Chondrocyte (in vitro differentiated cells): ENCODE measurements at places on chromosomes 3 and 15. TPM values are rescaled to one million over a fixed set of nuclear protein-coding genes. Genes with fewer than 3 reads are reported as not detected.

- no peak for DNase-seq
Measured at GRCh38 chr15:70741677-70742293, 21.6 kb downstream of the UACA start.

GRCh38 chr15:62211348-62211747 is 46.3 kb upstream of the C2CD4B start:
- no peak for DNase-seq

GRCh38 chr3:165158011-165158410 is 38.2 kb downstream of the SLITRK3 start:
- DNase-seq = no peak

GRCh38 chr3:16520970-16521881 is 7.7 kb upstream of the RFTN1 start:
- no peak for DNase-seq

DNA sequence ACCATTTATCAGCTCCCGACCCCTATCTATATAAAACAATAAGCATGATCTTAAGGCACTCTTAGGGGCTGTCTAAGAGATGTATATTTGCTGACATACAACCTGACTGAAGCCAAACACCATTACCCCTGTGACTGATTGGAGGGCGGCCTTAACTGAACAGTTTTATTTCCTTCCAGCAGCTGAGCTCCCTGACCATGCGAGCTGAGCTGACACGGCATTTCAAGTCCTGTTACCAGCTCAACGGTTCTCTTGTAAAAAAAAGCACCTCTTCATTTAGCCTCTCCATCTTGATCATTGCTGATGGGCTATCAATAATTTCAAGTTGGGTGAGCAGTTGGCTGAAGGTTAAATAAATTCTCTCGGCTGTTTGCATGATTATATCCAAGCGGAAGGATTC is 33.4 kb upstream of the BNIP2 start:
- DNase-seq = no peak

The NRROS gene
- 0.38 to 0.50 TPM in 2 of 3 replicates, not detected in the other for total RNA-seq

The ARPC4 gene
- total RNA-seq = 150 to 179 TPM (median 177 TPM) in 3 replicates

The SLCO2A1 gene
- total RNA-seq = 0.46 to 1.0 TPM (median 0.82 TPM) in 3 replicates

The POPDC2 gene
- 0.80 to 1.1 TPM (median 1.0 TPM) in 3 replicates for total RNA-seq

The CXCR6 gene
- not detected in 3 replicates for total RNA-seq

The CSTA gene
- not detected in 3 replicates for total RNA-seq
